Mucosa of descending colon (tissue), 3 donors: ENCODE measurements at places on chromosomes 6 and 20.
A peak's percentile ranks its signal among the peaks of the same experiment; 100 is the strongest.

- DNase-seq: no peak
Measured at GRCh38 chr20:49399329-49399728, 83.1 kb downstream of the KCNB1 start.

GRCh38 chr20:38245753-38246152 lies 14.8 kb downstream of the KIAA1755 start:
- no peak for DNase-seq

DNA sequence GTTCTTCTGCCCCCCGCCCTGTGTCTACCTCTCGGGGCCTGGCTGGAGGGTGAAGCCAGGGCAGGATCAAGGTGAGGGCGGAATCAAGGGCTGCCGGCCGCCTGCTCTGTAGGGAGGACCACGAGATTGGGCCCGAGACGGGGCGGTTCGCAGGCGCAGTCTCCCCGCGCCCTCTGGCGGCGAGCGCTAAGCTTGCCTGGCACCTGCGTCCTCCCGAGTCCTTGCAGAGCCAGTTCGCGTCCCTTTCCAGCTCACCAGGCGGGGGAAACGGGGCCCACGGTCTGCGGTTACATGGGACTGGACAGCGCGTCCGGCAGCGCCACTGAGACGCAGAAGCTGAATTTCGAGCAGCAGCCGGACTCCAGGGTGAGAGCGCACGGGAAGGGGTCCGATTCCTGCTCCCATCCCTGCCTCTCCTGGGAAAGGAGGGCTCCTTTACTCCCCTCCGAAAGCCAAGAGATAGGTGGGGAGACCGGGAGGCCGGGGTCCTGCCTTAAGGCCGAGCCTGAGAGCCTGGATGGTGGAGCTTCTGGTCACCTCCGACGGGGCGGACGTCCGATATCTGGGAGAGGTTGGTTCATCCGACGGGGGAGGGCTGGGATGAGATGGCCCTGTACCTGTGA lies 3.6 kb upstream of the MATN4 start:
- peak; percentile 65 for DNase-seq

DNA sequence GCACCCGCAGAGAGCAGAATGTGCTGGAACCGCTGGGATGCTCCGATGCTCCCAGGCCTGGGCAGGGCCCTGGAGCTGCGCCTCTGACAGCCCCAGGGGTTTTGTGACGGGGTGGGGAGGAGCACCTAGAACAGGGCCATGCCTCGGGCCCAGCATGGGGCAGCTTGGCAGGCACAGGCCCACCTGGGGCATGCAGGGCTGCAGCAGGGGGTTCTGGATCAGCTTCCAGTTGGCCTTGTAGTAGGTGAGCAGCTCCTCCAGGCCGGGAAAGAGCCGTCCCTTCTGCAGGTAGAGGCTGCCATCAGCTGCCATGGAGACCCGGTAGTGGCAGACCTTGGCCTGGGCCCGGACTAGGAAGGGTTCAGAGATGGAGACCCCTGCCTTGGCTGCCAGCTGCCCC lies 4.4 kb downstream of the SRMS start:
- no peak for DNase-seq

- DNase-seq: no peak
Measured at GRCh38 chr6:43231053-43231452, 1.8 kb upstream of the DNPH1 start.

GRCh38 chr6:5103250-5103649 lies 18.1 kb downstream of the PPP1R3G start:
- DNase-seq: no peak

DNA sequence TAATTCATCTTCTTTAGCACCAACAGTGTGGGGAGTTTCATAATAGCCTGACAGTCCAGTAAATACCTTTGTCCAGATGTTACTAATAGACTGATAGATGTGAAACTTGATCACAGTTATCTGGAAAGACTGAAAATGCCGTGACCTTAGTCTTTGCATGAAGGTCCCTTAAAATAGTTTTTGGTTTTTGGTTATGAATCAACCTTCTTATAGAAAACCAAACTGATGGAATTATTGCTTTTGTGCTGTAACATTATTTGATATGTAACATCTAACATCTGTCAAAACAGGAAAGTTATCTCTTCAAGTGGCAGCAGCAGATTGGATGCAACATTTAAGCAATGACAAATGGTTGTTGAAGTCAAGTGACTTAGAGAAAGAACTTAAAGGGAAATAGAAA lies 190.4 kb downstream of the DOK5 start:
- DNase-seq: no peak

- no peak for DNase-seq
Measured at GRCh38 chr6:161057103-161058091, 65.8 kb downstream of the MAP3K4 start.

DNA sequence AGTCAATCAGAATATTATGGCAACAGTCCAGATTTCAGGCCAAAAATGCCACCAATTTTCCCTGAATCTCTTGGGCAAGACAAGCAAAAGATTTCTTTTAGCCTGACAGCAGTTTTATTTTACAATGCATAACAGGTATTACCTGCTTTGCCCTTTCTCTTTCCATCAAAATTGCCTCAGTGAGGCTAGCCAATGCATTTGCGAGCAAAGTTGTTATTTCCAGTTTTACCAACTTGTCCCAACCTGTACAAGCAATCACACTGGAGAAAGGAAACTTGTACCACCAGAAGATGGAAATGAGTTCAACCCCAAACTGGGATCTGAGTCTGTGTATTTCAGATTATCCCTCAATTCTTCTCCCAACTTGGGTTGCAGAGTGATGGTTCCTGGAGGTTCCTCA lies 279.9 kb upstream of the CDYL start:
- no peak for DNase-seq

- no peak for DNase-seq
Measured at GRCh38 chr6:3643921-3644738, 107.4 kb downstream of the PXDC1 start.

DNA sequence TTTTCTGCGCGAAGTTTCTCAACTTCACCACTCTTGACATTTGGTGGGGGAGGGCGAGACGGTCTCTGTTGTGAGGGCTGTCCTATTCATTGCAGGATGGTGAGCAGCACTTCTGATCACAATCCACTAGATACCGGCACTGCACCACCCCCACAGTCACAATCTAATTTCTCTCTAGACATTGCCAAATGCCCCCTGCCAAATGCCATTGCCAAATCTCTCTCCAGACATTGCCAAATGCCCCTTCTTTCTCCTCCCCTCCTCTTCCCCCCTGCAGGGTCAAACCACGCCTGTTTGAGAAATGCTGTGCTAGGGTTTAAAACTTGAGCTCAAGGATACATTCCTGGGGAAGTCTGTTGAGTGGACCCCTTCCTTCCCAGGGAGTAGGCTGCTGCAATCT lies 603.5 kb upstream of the CDH4 start:
- DNase-seq: no peak

DNA sequence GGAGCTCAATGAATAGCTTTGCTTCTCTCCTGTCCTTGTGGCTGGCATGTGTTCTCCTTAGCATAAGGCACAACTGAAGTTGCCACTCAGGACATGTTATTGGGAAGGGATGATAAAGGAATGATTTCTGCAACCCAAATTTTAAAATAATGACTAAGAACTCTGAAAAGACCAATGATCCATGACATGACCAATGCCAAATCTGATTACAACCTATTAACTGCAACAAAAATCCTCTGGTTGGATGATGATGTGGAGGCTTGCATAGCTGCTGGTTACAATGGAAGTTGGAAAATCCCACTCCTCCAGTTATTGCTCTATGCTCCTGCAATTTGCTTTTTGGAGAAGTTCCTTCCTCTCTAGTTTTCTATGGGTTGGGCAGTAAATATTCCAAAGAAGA lies 63.4 kb upstream of the FBXL4 start:
- DNase-seq: no peak

DNA sequence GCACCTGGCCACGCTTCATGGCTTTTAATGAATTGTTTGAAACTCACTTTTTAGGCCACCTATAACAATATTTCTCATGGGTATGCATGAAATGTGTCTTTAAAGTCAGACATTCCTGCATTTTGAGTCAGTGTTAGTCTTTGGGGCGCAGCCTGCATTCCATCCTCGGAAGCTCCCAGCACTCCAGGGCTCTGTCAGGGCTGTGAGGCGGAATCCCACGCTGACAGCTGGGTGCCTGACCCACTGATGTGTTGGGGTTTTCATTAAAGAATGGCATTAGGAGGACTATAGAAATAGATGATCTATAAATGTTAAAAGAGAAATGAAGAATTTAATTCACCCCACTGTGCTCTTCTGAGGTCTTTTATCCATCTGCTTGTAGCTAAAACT lies 16.2 kb upstream of the CLDN20 start:
- DNase-seq: no peak

DNA sequence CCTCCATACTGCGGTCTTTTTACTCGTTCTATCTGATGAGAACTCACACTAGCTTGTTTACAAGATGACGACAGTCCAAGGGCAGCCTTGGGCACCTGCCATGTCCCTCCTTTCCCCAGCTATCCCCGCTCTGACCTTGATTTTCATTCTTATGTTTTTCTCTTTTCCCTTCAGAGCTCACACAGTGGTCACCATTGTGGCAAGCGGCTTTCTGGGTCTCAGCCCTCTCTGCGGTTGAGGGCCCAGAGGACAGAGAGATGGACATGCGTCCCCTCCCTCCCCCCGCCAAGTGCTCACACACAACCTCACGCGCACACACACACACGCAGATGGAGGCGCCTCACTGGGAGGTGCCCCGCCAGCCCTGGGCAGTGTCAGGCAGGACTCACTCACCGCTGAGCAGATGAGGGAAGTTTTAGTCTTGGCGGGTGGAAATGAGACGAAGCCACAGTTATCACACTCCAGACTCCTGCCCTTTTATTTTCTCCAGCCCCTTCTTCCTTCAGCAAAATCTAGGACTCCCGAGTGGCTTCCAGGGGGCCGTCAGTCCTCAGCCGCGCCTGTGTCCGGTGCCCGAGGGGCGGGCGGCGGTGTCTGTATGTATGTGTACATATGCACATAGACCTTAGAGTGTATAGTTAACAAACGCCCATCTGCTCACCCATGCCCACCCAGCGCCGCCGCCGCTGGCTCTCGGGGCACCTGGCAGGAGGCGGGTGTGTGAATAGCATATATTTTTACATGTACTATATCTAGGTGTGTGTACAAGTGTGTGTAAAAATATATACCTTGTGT lies 13.8 kb upstream of the MYL9 start:
- no peak for DNase-seq

DNA sequence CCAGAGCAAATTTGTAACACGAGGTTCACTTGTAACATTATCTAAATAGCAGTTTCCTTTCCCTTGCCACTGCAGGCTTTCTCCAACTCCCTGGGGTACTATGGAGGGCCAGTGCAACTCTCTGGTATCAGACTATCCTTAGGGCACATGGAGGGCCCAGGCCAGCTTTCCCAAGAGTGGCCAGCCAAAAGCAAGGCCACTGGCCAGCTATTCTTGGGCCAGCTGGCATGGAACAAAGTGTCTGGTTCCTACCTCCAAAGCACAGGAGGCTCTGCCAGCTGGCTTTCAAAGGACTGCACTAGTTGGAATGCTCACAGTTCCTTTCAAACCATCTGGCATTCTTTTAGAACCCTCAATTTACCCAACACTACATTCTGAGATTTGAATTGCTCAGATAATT lies 8.7 kb downstream of the RNF24 start:
- DNase-seq: no peak

DNA sequence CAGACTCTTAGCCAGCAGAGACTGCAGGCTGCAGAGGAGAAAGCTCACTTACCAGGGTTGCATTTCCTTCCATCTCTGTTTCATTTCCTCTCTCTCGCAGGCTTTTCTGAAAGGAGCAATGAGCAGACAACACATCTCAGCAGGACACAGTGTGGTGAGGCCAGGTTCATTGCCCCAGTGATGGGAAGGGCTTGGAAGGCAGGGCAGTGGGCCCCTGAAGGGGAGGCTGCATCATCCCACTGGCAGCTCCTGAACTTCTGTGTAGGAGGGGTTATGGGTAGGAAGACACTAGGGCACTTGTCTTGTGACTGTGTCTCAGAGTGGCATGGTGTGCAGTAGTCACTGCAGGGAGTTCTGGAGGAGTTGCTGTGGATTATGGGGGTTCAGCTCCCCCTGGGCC lies 246.8 kb downstream of the QKI start:
- DNase-seq: no peak

DNA sequence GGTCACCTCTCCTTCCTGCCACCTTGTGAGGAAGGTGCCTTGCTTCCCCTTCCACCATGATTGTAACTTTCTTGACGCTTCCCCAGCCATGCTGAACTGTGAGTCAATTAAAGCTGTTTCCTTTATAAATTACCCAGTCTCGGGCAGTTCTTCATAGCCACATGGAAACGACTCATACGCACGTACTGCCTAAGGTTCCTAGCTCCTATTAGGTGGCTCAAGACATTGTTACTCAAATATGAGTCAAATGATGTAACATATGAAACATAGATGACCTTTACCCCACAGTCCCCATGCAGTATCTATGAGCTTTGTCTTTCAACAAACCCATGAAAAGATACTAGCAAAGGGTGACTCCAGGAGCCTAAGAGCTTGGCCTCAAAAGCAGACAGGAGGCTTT lies 98.3 kb downstream of the SIM1 start:
- DNase-seq: no peak

GRCh38 chr20:40019510-40019909 lies 669.5 kb downstream of the MAFB start:
- no peak for DNase-seq

- no peak for DNase-seq
Measured at GRCh38 chr6:136930528-136930927, 8.4 kb downstream of the SLC35D3 start.

GRCh38 chr6:125989631-125990030 lies 3.3 kb downstream of the TRMT11 start:
- no peak for DNase-seq

DNA sequence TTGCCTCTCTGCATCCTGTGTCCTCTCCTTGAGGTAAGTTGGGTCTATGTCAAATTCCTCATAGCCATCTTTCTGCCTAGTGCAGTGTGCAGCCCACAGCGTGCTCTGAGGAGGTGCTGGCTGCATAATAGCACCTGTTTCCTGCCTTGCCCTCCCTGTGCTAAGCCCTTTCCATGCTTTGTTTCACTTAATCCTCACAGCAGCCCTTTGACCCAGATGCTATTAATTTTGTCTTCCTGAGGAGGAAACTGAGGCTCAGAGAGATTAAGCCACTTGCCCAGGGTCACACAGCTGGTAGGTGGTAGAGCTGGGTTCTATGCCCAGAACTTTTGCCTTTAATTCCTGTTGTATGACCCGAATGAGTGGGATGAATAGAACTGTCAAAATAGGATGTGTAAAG lies 13.5 kb downstream of the FAM83D start:
- no peak for DNase-seq

DNA sequence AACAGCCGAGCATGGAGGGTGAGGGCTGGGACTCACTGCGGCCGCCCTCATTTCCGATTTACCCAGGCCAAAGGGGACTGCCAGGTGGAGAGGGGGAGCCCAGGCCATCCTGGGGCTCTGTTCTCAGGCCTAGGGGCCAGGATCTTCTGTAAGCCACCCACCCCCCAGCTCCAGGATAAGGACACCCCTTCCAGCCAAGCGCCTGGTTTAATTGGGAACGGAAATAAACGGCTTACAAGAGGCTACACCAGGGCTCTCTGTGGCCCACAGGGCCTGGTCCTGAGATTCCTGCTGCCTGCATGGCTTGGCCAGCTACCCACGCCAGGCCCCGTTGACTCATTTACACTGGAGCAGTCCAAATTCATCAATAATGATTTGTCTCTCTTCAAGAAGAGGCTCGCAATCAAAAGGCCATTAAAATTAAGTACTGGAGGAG lies 68.1 kb upstream of the TOP1 start:
- no peak for DNase-seq

GRCh38 chr20:47585087-47585747 lies 83.5 kb downstream of the NCOA3 start:
- no peak for DNase-seq
